ENCODE measurements at places on chromosomes 3 and 15.

DNA sequence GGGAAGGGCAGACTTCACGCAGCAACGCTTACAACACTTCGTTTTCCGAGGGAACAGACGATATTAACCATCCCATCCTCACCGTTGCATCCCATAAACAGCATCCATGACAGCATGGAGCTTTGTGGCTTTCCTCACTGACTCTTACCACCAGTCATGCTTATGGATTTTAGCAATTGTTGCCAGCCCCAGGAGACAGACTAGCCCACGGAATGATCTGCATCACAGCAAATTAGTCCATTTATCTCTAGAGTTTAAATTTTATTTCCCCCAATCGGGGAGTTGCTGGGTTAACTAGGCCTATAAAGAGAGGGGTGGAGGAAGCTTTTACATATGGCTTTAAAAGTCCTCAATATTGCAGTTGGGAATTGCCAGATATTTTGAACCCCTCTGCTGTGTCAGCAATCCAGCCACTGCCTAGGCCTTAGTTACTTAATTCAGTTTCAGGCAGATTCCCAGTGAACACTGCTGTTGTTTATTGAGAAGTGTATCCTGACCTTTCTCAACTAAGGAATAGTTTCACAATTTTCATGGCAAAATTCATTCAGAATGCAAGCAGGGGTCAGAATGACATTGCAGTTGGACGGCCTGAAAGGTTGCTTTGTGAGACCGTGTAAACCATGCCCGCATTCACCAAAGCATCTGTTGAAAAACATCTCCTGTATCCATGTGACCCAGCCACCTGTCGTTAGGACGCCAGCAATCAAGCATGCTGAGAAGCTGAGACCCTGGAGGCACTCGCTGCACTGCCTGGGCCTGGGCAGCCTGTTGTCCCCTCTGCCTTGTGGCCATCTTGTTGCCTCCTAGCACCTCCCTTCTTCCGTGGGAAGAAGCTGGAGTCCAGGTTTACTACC, 397.4 kb upstream of the TPM1 start:
- no peak for DNase-seq

DNA sequence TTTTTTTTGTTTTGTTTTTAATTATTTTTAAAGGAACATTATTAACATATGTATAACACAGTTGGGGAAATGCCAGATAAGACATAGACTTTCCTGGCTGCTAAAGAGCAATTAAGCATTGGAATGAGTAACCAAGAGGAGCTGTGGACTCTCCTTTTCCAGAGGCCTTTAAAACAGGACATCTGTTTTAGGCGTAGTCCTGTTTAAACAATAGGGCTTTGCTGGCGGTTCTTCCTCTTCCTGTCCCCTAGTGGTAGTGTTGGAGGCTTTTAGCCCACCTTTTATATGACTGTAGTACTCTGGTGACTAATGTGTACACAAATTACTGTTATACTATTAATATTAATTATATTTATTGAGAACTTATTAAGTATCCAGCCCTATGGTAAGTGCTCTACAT, 81.9 kb downstream of the PPARG start:
- no peak for DNase-seq

DNA sequence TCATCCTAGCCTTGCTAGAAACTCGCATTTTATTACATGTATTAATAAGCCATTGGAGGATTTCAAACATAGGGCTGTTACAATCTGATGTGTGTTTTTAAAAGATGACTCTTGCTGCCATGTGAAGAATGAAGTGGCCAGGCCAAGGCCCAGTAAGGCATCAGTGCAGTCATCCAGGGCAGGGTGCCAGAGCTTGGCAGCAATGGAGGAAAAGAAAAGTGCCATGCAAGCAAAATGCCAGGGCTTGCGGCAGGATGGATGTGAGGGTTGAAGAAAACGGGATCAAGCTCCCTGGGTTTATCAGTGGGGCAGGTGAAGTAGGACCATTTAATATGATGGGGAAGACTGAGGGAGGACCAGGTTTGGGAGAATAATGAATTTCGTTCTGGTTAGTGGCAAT, 183.6 kb downstream of the MINAR1 start:
- DNase-seq = no peak

GRCh38 chr3:157058392-157059071, 101.4 kb downstream of the CCNL1 start:
- no peak for DNase-seq

DNA sequence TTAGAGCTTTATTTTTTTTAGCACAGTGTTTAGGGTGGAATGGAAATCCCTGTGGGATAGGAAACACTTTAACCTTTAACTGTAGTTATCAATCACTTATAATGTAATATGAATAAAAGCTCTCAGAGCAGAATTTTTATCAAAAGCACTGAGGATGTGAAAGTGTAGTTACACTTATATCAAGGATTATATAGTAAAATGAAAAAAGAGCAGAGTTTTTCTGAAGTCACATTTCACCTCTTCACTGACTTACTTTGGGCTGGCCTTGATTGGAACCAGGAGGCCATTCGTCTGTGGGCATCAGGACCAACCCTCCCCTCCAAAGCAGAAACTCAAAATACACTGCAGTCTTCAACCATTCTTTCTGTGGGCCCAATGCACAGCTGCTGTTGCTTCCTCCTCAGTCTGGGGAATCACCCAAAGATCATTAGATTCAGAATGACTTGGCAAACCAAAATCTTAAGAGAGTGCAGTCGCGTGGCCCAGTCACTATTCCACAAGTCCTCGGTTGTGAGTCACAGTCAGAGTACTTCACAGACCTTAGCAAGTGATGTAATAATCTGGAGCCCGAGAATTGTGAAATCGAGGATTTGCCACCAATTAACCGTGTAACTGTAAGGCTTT, 132.6 kb upstream of the COL8A1 start:
- DNase-seq = no peak

DNA sequence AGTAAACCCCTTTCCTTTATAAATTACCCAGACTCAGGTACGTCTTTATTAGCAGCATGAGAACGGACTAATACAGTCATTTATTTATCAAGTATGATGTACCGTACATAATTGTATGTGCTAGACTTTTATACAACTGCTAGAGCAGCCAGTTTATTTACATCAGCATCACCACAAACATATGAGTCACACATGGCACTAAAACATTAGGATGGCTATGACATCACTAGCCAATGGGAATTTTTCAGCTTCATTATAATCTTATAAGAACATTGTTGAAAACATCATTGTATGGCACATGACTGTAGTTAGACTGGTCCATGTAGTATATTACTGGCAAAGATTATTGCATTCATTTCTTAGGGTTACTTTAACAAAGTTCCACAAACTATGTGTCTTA, 121.7 kb downstream of the ZMAT3 start:
- DNase-seq = no peak

- DNase-seq = no peak
Measured at GRCh38 chr3:65936908-65937638, 101.6 kb downstream of the MAGI1 start.

- DNase-seq = no peak
Measured at GRCh38 chr15:47762621-47763020, 45.3 kb downstream of the SEMA6D start.

- no peak for DNase-seq
Measured at GRCh38 chr3:32815841-32816438, 1.9 kb upstream of the TRIM71 start.

DNA sequence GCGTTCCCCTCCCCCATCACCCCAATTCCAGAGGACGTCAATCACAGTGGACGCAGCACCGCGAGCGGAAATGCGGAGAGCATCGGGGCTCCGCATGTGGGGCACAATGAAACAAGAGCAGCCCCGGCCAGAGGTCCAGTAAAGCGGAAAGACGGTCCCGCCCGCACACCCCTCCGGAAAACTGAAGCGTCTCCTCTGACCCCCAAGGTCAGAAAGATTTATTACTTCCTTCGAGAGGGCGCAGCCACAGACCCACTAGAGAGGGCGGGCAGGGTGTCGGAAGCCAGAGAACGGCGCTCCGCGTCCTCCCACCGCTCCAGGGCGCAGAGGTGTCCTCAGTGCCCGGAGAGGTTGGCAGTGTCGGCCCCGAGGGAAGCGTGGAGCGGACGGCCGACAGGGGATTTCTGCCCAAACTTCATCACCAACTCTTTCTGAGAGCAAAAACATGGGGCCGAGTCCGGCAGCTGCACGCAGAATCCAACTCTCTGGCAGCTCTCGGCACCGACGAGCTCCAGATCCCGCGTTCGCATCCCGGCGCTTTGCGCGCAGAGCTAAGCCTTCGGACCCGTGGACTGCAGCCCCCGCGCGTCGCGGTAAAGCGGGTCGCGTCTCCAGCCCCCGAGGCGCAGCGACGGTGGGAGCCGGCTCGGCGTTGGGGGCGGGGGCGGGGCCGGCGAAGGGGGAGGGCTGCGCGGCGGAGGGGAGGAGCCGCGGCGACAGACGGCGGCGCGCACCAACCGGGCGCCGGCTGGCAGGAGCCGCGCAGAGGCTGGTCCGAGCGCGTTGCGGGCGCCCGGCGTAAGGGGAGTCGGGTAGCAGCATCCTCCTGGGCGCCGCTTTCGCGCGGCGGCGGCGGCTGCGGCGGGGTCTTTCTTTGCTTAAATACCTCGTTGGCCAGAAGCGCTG, at the start of gene CHST2:
Gene CHST2 (plus strand): TSS at position 763 of the 906 bp plus-strand sequence. CDS start 1,046 bp downstream, outside the sequence.
- peak; percentile 90 for DNase-seq

DNA sequence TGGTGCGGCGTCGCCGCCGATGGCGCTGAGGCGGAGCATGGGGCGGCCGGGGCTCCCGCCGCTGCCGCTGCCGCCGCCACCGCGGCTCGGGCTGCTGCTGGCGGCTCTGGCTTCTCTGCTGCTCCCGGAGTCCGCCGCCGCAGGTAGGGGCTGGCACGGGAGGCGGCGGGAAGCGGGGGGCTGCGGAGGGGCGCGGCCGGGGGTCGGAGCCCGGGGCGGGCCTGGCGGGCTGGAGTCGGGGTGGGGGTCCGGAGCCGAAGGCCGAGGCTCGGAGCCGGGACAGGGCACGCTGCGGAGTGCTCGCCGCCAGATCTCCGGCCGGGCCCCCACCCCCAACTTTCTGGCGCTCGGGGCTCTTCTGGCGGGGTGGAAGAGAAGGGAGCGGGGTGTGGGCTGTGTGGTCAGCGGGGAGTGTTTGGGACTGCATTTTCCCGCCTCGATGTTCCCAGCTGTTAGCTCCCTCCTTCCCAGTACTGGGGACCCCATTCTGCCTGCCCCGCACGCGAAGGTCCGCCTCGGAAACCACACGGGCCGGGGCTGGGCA, 299 bp downstream of the TYRO3 start:
- no peak for DNase-seq

GRCh38 chr3:29668233-29668632, 387.4 kb downstream of the RBMS3 start:
- DNase-seq = no peak

DNA sequence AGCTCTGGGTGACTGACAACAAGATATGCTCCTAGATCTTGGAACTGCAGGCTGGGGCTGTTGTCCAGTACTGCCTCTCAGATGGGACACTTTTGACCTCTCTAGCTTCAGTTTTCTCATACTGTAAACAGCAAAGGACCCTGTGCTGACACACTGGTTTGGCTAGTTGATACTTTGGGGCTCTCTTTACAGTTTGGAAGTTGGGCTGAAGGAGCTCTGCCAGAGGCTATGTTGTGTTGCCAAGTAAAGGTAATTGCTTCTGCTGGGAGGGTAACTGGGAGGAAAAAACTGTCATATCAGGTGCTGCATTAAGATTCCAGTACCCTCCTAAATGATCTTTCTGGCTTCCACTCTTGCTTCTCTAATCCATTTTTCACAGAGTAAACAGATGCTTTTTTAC, 54.0 kb downstream of the ISL2 start:
- no peak for DNase-seq

GRCh38 chr3:61300006-61300380, 48.7 kb upstream of the FHIT start:
- DNase-seq = no peak

DNA sequence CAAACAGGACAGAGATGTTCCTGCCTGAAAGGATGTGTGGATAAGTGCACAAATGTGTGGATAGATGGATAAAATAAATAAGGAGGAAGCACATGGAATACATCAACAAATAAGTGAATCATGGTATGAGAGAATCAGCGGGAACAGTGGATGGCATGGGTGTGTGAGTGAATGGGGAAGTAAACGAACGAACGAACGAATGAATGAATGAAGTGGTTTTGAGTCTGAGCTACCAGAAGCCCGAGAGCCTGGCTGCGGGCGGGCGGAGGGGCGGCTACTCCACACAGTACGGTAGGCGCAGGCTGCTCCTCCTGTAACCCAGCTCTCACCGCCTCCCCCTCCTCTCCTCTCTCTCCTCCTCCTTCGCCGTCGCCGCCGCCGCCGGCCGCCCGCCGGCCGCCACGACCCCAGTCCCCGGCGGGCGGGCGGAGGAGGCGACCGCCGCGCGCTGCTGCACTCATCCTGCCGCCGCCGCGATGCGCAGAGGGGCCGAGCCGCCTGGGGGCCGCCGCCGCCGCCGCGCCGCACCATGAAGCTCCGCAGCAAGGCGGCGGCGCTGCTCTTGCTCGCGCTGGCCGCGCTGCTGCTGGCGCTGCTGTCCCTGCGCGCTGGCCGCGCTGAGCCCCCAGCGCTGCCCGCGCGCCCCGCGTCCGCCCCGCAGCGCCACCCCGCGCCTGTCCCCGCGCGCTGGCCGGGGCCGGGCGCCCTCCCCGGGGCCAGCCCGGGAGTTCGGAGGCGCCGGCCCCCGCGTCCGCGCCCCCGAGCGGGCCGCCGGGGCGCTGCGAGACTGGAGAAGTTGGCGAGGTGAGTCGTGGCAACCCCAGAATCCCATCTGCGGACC, at the start of gene GXYLT2:
Gene GXYLT2 (plus strand): TSS at position 342 of the 841 bp plus-strand sequence. CDS start 188 bp downstream, at position 530.
- peak; percentile 53 for DNase-seq

DNA sequence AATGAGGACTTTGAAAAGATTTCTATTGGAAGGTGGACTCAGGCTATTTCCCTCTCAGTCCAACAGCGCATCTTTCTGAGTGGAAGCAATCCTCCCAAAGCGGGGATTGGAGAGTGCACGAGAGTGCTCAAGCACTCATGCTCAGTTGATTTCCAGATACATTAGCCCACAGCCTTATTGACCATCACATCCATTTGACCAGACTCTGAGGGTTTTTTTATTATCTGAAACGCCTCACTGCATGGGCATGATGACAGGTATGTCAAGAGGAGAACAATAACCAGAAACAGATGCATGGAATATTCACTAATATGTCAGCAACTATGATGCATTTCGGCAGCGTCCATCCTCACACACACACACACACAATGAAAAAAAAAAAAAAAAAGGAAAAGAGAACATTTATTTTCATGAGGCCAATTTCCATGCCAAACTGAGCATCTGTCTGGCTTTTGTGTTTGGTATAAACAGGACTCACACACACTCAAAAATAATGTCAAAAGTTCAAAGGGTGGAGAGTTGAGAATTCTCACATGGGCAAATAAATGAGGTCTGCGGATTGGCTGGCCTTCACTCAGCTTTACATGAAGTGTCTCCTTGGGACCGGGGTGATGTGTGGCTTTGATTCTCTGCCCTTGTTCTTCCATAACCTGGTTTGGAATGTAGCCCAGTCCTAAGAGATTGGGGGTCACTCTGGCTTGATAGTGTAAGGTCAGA, 371.6 kb downstream of the MCTP2 start:
- no peak for DNase-seq

- no peak for DNase-seq
Measured at GRCh38 chr15:65245096-65245856, 34.0 kb upstream of the CILP start.

- DNase-seq = no peak
Measured at GRCh38 chr3:17121336-17121735, 236.6 kb downstream of the PLCL2 start.

- DNase-seq = no peak
Measured at GRCh38 chr3:123817413-123817812, 66.7 kb downstream of the MYLK start.

Data from NCI-H1105 treated with DMSO at 0.1 percent for 48 hours (cell line).